ENCODE measurements at places on chromosomes 3 and 15.

DNA sequence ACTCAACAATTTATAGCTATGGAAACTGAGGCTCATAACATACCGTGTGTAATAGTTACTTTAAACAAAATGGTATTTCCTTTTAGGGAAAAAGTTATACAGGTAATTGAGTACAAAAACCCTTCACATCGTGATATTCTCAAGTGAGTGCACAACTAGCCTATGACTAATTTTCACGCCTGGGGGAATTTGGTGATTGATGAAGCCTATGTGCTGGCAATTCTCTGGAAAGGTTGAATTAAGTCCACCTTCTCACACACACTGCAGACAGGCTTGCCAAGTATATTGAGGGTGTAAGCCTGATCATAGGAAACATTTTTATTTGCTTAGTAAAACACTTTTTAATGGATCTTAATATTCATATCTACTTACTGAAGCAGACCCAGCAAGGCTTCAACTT is 41.3 kb upstream of the ROBO2 start:
- no peak for DNase-seq

- DNase-seq, result no peak
Measured at GRCh38 chr15:55494931-55495330, 13.1 kb downstream of the DNAAF4 start.

GRCh38 chr3:27630885-27631284 is 91.2 kb downstream of the EOMES start:
- DNase-seq, result no peak

DNA sequence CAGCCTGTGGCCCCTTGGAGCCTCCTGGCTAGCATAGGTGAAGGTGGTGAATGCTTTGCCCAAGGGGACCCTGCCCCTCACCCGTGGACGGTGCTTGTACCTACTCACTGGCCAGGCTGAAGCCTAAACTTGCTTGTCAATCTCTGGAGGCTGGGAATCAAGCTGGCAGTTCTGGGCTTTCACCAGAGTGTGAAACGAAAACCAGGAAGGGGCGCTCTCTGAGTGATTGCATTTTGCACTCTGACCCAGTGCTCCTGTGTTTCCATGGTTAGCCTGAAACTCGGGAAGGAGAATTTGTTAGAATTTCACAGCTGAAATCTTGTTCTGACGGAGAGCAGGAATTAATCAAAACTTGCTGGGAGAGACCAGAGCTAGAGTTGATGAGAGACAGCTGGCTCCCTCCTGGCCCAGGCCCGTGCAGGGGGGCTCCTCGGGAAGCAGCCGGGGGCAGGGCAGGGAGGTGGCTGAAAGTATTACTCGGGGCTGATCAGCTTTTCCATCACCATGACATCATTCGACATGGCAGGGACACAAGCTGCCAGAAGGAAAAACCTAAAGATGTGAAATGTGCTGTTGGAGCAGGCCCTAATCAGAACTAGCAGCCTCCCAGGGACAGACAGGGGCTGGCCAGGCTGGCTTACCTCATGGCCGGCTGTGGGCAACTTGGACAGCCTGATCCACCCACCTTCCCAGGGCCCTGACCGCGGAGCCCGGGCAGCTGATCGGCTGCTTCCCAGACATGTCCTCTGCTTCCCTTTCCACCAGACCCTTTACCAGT is 323.6 kb upstream of the CTDSPL start:
- DNase-seq, result peak; percentile 7

DNA sequence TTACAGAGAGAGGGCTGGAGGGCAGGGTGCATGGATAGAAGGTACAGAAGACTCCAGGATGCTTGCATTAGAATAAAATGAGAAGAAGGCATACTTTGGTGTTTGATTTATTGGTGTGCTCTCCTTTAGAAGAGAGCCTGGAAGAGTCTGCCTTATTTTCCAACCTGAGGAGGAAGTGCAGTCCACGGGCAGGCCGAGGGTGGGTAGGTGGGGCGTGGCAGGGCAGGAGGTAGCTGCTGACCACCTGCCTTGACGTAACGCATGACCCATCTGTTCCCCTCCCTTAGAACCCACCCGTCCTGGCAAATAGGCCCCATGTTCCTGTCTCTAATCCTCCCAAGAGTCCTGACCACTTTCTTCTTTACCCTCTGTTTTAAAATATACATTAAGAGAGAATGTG is 222.3 kb upstream of the LYSMD4 start:
- no peak for DNase-seq

GRCh38 chr3:71984843-71985613 is 200.1 kb upstream of the PROK2 start:
- DNase-seq, result no peak

DNA sequence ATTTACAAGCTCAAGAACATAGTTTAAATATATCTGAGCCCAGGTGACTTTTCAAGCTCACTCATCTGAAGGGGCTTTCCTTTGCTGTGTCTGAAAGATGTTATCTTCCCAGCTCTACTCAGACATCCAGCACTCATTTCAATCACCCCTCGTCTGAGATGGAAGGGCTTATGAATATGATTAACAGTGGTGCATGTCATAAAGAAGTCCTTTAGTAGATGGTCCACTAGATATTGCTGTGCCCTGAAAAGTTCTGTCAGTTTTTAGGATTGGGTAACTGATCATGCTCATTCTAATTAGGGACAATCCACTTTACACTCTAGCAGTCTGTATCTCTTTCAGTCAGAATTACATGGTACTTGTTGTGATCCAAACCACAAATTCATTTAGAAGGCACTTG is 28.3 kb downstream of the RETNLB start:
- DNase-seq, result no peak

DNA sequence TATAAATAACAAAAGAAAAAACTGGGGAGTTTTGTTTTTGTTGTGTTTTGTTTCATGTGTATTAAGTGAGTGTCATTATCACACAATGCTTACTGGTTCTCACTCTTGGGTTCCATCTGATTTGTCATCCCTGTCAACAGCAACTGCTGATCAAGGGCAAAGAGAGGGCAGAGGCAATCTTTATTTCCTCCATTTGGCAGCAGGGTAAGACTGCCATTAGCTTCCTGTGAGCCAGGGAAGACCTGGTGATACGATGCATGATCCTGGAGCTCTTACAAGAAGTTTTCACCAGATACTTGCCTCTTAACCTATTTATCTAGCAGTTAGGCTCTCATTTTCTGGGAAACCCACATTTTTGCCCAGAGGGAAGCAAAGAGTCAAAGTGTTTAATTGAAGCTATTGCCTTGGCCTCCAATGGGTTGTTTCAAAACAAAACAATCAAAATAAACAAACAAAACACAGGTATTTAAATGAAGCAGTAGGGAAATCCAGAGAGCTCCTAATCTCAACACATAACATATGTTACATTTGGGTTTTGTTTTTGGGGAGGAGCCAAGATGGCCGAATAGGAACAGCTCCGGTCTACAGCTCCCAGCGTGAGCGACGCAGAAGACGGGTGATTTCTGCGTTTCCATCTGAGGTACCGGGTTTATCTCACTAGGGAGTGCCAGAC is 529.8 kb downstream of the MAGI1 start:
- no peak for DNase-seq

GRCh38 chr15:60961541-60962485 is 267.3 kb downstream of the RORA start:
- no peak for DNase-seq

- DNase-seq, result no peak
Measured at GRCh38 chr3:143280984-143281383, 161.4 kb downstream of the CHST2 start.

- DNase-seq, result no peak
Measured at GRCh38 chr15:92924216-92924615, 24.1 kb downstream of the CHD2 start.

GRCh38 chr3:52468336-52468735 is 12.9 kb downstream of the NISCH start:
- peak; percentile 65 for DNase-seq

DNA sequence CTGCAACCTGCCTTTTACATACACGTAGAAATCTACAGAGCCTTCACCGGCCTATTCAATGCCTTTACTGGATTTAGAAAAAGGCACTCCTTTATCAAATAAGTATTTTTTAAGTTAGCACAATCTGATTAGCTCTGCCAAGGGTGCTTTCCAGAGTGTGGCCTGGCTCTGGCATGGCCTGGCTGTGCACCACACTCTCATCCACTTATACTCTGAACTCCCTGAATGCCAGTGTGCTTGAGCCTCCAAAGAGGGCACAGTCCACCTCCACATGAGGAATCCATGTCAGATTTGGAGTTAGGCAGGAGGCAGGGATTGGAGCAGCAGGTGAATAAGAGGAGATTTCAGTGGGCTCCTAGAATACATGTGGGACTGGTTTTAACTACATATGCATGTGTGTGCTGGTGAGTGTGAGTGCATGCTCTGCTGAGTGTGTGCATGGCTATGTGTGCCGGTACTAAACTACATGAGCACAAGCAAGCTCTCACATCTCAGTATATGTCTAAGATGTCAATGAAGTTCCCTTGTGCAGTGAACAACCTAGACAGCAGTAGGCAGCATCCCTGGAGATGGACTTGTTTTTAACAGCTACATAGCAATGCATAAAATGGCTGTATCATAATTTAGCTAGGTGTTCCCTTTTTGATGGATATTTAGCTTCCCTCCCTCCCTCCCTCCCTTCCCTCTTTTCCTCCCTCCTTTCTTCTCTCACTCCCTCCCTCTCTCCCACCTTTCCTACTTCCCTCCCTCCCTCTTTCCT is 17.8 kb upstream of the ZFAND6 start:
- no peak for DNase-seq

DNA sequence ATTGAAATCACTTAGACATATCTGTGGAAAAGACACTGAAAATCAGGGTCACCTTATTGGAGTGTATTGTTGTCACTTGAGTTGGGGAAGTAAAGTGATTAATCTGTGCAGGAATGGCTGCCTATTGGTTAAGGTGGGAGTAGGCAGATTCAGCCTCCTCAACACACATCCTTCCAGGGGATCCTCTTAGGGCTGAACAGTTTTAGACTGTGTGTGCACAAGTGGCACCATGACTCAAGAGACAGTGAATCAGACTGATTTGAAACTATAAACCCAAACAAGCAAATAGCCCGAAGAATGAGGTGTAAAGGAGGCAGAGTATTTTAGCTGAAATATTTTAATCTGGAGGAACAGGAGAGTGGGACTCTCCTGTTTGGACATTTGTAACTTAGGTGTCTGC is 4.9 kb downstream of the ABHD17C start:
- DNase-seq, result no peak

GRCh38 chr3:156038869-156039268 is 81.5 kb upstream of the KCNAB1 start:
- no peak for DNase-seq

GRCh38 chr3:141096164-141096563 is 45.0 kb downstream of the SPSB4 start:
- DNase-seq, result no peak

DNA sequence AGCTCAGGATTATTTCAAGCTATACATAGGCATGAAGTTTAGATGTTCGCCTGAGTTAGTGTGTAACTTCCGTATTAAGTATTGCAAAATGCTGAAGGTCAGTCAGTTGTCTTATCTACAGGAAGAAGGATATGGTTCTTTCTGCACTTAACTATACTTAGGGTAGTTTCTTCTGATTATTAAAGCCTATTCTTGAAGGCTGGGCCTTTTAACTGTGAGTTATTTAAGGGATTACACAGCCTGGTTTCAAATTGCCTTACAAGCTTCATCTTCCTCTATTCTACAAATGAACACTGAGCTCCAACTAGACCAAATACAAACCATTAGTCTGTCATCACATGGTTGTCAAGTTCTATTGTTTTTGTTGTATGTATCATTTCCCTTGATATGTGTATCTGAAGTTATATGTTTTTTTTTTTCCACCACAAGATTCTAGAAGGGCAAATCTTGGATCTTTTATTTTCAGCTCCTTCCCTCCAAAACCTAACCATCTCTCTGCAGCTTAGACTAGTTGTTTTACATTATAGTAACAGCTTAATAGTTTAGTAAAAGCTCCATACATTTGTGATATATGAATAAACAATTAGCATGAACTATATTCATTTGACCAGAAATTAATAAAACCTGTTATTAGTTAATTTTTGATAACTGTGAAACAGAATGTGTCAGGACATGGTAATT is 272.9 kb upstream of the KCNMB2 start:
- DNase-seq, result no peak

DNA sequence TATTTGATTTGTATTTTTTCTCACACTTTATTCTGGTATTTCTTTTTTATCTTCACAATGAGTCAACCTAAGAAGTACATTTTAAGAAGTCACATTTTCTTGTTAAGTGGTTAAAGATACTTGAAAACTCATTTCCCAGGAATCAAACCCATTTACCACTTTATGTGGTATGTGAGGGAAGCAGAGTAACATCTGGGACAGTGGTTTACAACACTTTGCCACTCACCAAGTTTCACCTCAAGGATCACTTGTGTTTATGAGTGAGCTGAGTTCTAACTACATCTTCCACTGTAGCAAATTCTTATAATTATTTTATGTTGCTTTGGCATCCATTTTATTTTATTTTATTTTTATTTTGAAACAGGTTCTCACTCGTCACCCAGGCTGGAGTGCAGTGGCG is 53.8 kb downstream of the IGSF11 start:
- DNase-seq, result no peak

DNA sequence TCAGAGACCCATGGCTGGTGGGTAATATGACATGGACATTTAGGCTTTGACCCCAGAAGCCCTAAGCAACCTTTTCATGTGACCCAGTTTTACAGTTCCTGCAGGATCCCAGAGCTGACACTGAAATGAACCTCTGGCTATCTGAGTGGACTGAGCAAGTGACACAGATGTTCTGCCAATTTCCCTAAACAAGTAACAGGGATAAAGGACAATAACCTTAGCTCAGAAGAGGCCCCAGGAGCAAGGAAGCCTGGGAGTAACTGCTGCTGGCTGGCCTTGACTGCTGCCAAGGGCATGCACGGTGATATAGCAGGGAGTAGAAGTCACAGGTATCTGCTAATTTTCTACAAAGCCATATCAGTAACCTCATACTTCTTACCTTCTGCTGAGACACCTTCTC is 177.9 kb downstream of the CHL1 start:
- DNase-seq, result no peak

GRCh38 chr3:195075199-195075940 is 195.6 kb downstream of the XXYLT1 start:
- no peak for DNase-seq

- no peak for DNase-seq
Measured at GRCh38 chr3:147393261-147393942, 12.9 kb downstream of the ZIC4 start.

- DNase-seq, result no peak
Measured at GRCh38 chr3:18723206-18723810, 298.2 kb upstream of the SATB1 start.

GRCh38 chr15:35626571-35627318 is 80.8 kb upstream of the DPH6 start:
- DNase-seq, result no peak

DNA sequence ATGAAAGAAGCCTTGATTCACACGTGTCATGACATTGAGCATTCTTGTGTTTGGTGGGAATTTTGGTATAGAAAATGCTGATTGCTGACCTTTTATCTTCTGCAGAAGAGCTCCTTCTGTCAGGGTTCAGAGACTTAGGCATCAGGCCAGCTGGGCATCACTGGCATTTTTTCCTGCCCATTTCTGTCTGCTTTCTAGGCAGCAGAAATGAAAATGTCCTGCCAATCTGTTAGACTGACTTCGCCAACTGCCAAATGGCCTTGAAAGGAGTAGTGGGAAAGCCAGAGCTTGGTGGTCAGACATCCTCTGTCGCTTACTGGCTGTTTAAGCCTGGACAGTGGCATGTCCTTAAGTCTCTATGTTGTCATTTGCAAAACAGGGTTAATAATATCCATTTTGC is 57.4 kb downstream of the EEFSEC start:
- DNase-seq, result no peak

All from DMS 273 treated with DMSO at 0.1 percent for 48 hours (cell line).